Vagina (tissue), 2 donors: ENCODE measurements at places on chromosomes 11 and 22.

DNA sequence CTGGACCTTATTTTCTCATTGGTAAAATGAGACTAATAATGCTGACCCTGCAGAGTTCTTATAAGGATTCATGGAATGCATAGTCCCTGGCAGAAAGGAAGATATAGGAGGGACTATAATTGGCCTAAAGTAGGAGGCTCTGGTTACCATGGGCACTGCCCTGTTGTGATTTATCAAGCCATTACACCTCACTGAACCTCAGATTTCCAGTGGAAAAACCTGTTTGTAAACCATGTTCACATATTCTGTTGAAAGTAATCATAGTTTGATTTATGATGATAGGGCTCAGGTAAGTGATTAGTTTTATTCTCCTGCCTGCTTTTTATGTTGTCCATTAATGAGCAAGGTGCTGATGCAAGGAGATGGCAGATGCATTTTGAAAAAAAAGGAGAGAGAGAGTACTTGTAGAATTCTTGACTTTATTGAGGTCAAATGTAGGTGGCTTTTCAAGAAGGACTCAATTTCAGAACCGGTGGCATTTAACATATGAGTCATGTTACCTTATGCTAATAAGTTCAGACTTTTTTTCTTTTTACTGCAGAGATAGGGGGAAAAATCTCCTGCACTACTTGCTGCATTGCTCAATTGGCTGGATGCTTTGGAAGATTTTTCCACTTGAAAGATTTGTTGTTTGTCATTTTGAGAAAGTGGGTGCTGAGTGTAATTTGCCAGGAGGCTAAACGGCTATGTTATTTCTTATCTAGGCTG lies 14.6 kb downstream of the NF2 start:
- DNase-seq, result no peak

DNA sequence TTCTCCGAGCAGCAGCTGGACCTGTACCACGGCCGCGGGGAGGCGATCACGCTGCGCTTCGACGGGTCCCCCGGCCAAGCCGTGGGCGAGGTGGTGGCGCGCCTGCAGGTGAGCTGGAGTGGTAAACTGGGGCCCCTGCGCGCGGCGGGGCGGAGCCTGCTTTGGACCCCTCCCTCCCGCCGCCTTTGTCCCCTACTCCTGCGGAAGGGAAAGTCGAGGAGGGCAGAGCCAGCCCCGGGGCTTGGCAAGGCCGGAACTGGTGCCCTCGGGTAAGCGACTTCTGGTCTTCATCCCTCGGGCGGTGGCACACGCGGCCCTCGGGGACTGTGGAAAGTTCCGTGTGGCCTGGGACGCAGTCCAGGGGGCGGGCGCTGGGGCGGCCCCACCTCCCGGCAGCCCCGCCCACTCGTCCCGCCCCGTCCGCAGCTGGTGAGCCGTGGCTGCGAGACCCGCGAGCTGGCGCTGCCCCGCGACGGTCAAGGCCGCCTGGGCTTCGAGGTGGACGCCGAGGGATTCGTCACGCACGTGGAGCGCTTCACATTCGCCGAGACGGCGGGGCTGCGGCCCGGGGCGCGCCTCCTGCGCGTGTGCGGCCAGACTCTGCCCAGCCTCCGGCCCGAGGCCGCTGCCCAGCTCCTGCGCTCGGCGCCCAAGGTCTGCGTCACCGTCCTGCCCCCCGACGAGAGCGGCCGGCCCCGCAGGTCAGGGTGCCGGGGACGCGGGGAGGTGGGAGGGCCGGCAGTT lies 9.2 kb downstream of the SIPA1 start:
- no peak for DNase-seq

GRCh38 chr11:18106688-18107087 lies 806 bp upstream of the SAAL1 start:
- no peak for DNase-seq

- DNase-seq, result no peak
Observed at GRCh38 chr11:73554671-73555320, 43.1 kb downstream of the FAM168A start.

DNA sequence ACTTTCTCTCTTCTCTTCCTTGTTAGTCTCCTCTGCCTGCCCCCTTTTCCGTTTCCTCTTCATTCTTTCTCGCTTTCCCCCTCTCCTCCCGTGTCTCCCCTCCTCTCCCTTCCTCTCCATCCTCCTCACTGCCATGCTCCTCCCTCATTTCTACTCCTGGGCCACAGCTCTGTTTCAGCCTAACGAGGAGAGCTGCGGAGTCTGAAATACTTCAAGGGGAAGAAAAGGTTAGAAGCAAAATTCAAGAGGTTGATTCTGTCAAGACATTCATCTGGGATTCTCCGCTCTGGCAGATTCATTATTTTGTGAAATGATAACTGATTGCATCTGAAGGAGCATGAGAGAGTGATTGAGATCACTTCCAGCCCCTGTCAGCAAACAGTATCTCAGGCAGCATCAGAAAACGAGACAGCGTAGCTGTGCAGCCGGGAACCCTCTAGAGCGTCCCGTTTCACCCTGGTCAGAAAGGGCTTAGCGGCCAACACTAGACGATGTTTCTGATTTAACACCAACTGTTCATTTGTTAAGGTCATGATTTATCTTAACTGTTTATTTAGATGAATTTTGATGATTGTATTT lies 279.3 kb upstream of the B3GAT1 start:
- no peak for DNase-seq

DNA sequence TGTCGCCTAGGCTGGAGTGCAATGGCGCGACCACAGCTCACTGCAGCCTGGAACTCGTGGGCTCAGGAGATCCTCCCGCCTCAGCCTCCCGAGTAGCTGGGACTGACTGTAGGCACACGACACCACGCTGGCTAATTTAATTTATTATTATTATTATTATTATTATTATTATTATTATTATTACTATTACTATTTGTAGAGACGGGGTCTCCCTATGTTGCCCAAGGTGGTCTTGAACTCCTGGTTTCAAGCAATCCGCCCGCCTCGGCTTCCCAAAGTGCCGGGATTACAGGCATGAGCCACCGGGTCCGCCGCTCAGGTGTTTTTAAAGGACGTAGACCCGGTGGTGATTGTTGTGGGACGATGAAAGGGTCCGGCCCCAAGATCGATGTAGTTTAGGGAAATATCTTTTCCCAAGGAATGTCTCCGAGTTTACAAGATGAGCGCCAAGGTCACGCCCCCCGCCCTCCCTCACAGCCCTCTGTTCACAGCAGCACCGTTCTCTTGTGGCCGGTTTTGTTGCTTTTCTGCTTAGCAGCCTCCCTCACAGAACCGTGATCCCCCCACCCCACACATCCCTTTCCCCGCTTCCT lies 728 bp upstream of the POGLUT3 start:
- no peak for DNase-seq

DNA sequence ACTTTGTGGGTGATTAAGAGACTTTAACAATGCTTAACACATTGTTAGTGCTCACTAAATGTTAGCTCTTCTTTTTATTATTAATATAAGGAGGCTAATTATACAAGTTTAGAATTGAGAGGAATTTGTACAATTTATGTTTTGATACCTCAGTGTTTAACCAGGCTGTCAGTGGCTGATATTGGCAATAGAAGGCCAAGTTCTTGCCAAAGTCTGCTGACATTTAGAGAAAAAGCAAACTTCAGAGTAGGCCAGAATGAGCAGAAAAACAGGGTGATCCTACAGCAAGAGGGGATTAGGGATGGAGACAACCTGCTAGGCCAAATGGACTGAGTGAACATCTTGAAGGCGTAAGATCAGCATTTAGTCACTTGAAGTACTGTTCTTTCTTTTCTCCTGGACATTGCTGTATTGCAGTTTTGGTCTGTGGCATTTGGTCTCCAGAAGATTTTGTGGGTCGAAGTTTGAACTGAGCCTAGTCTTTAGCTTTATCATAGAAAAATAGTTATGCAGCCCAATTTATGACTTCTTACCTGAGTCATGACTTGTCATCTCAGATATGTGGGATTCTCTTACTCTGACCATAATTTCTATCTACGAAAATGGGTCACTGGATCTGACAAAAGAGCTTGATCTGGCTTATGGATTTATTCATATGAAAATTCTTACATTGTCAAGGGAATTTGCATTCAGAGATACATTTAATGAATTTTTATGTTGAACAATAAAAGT lies 9.0 kb downstream of the TRIM44 start:
- no peak for DNase-seq

DNA sequence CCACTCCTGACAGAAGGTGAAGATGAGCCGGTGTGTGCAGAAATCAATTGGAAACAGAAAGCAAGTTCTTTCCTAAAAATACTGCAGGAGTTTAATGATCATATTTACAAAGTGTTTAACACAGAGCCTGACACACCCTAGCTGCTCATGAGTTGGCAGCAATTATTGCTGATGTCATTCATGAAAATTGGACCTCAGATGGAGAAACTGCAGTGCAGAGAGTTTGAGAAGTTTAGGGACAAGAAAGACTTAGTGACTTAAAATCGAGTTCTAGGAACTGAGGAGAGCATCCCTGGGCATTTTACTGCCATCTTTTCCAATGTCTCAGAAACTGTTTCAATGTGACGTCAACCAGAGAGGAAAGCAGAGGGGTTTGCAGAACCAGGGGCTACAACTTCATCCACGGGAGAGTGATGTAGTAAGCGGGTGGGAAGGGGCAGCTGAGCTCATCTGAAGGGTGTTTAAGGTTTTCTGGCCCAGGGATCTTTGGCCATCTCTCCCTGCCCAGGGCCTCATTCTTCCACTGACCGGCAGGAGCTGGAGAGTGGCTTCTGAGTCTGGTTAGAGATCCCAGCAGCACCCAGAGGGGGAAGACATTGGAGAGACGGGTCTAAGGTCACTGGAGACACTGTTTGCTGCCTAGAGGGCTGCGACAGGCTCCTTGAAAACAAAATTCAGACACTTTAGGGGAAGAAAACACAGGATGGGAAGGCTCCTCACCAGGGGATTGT lies 21.1 kb upstream of the IGLL5 start:
- peak; percentile 61 for DNase-seq

DNA sequence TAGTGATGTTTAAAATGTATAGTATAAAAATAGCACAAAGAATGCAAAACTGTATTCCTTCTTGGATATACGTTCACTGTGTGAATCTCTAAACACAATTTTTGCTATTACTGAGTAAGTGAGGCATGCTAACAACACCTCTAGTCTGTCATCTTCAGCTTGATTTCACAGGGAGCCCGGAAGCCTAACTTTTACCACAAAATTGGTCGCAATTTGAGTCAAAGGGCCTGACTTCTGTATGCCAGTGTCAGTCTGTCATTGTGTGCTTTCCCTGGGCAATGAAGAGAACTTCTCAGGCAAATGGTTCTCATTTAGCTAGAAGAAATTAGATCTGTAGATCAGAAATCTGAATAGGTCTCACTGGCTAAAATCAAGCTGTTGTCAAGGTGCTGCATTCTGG lies 1059.5 kb downstream of the FAM181B start:
- no peak for DNase-seq

GRCh38 chr11:8624698-8625097 lies 30.7 kb upstream of the STK33 start:
- DNase-seq, result no peak

- DNase-seq, result no peak
Observed at GRCh38 chr11:63699896-63700295, 18.6 kb downstream of the RTN3 start.

GRCh38 chr22:20577549-20577975 lies 70.2 kb downstream of the MED15 start:
- no peak for DNase-seq

- no peak for DNase-seq
Observed at GRCh38 chr11:60974726-60975125, 3.2 kb downstream of the CD6 start.

- no peak for DNase-seq
Observed at GRCh38 chr11:125690006-125690405, 9.4 kb upstream of the ACRV1 start.

GRCh38 chr22:40855979-40856512 lies 393 bp downstream of the ST13 start:
- peak; percentile 87 for DNase-seq

DNA sequence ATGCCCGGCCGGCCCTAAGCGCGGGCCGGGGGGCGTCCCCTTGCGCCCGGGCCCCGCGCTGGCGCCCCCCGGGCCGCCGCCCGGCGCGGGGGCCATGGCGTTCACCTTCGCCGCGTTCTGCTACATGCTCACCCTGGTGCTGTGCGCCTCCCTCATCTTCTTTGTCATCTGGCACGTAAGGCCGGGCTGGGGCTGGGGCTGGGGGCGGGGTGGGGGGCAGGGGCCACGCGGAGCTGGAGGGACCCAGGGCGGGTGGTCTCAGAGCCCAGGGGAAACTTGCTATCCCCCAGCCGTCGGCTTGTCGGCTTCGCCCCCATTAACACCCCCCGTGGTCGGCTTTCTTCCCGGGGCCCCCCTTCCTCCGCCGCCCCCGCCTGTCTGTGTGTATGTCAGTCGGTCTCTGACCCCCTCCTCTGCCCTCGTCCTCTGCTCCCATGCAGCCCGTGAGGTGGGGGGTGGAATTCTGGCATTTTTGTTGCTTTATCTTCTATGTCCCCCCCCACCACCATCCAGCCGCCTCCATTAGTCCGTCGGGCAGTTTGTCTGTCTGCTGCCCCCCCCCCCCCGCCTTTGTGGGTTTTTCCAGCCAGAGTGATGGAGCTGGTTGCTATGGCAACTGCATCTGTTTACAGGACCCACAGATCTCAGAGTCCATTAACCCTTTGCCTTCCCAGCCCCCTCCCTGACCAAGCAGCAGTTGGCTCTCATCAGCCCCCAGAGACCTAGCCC lies 552 bp downstream of the CNIH2 start:
- DNase-seq, result no peak

- DNase-seq, result no peak
Observed at GRCh38 chr11:45024316-45024715, 73.6 kb upstream of the TP53I11 start.

GRCh38 chr11:78020246-78020645 lies 2.8 kb downstream of the KCTD14 start:
- DNase-seq, result no peak

- no peak for DNase-seq
Observed at GRCh38 chr11:61683961-61684869, 4.0 kb downstream of the DAGLA start.

DNA sequence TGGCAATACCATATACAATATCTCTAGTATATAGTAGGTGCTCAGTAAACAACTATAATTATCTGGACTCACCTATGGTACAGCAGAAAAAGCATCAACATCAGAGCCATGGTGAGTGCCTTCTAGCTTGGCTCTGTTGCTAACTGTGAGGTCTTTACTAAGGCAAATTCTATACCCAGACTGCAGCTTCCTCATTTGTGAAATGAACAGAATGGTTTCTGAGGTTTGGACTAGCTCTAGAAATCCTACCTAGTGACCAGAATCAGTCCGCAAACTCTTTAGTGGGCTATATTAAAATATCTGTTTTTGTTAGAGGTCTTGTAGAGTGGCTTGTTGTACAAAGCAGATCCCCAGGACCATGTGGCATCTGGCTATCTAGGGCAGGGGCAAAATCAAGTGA lies 3.7 kb downstream of the MS4A1 start:
- DNase-seq, result no peak

- DNase-seq, result no peak
Observed at GRCh38 chr11:46987183-46987582, 50.6 kb downstream of the CSTPP1 start.

- no peak for DNase-seq
Observed at GRCh38 chr11:115580927-115581680, 76.9 kb upstream of the CADM1 start.

DNA sequence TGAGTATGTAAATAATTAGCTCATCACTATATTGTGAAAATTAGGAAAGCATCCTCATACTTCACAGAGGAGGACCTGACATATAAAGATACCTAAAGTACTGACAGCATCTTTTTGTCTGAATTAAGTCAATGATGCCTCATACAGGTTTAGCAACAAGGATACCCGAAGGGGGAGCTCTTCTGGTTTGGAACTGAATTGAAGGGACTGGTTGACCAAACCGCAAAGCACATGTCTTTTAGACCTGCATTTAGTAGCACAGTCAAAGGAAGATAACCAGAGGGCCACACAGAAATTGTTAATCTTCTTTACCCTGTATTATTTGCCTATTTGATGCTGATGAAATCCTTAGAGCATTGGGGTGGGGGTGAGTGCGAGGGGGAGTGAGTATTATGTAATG lies 12.9 kb upstream of the WT1 start:
- no peak for DNase-seq
